ENCODE measurements at places on chromosomes 7 and 10.
A peak's percentile ranks its signal among the peaks of the same experiment; 100 is the strongest.

DNA sequence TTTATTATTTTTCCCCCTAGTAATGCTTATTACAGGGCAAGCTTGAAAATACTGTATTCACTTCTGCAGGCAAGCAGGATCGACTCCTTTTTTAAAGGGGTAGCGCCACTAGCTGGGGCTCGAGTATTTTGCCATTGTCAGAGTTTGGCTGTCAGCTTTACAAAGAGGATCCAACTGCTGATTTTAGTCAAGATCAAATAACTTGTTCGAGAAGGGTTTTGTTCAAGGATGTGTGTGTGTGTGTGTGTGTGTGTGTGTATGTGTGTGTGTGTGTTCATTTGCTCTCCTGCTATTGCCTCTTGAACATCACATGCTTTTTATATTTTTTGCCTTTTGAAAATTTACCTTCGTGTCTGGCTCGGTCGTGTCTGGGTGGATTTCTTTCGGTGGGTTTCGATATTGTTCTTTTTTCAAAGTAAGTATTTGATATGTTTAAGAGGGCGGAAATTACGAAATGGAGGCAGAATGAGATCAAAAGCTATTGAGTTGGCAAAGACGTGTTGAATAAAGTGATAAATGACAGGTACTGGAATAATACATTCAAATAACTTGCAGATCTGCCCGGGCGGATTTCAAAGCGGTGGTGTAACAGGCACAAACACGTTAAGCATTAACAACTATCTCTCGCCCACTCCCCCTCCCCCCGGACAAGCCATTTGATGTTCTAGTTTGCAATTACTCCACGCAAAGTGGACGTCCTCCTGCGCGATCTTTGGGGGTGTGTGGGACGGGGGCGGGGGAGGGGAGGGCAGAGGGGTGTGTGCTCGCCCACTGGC, 1.1 kb downstream of the ARID5B start:
- DNase-seq: peak; percentile 23

DNA sequence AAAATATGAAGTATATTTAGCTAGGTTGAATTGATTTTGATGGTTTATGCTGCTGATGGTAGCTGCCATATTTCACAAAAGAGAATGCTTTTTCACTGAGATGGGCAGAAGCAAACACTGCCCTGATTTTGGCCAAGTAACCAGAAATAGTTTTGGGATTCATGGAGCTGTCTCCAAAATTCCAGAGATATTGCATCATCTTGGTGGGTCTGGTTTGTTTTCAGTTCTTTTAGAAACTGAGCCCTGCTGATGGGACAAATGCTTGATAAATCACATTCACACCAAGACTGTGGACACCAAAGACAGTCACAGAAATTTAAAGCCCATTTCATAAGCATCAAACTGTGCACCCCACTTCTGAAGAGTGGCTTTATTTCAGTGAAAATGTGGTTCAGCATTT, 140.5 kb downstream of the BICC1 start:
- no peak for DNase-seq

- DNase-seq: no peak
These were observed 543.6 kb upstream of the GALNT17 start for GRCh38 chr7:70588191-70588921.

- no peak for DNase-seq
These were observed 256.8 kb downstream of the ZMYND11 start for GRCh38 chr10:391847-392704.

GRCh38 chr7:140655511-140656408, 15.1 kb upstream of the DENND2A start:
- no peak for DNase-seq

GRCh38 chr10:132745511-132745910, 40.4 kb downstream of the NKX6-2 start:
- no peak for DNase-seq

DNA sequence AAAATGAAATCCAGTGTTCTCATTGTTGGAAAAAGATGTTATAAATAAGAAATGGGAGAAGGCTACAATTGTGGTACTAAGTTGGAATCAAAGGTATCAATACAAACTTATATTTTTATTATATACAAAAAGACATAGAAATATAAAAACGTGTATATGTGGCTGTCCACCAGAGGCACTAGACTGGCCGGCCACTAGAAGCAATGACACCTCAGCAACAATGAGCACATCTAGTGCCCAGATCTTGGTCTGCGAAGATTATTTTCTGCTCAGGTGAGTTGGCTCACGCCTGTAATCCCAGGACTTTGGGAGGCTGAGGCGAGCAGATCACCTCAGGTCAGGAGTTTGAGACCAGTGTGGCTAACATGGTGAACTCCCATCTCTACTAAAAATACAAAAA, 21.6 kb downstream of the IDE start:
- DNase-seq: no peak

GRCh38 chr7:80781146-80781545, 137.7 kb downstream of the SEMA3C start:
- DNase-seq: no peak

- no peak for DNase-seq
These were observed 29.8 kb downstream of the VCL start for GRCh38 chr10:74027702-74028101.
